ENCODE measurements at places on chromosomes 2 and 18. TPM values are rescaled to one million over a fixed set of nuclear protein-coding genes. Genes with fewer than 3 reads are reported as not detected.

GRCh38 chr2:24852431-24853020 is 59.3 kb downstream of the CENPO start:
- H3K27ac ChIP-seq: no peak overlapping the region
- H3K36me3 ChIP-seq: no peaks in the 10 kb centered on the region
- H3K4me1 ChIP-seq: no peaks in the 10 kb centered on the region
- H3K4me3 ChIP-seq: no peak overlapping the region
- H3K27me3 ChIP-seq: no peaks in the 10 kb centered on the region

Gene ACOXL
- 0.52 TPM for total RNA-seq

- no peaks in the 10 kb centered on the region for H3K36me3 ChIP-seq
- H3K27ac ChIP-seq: no peak overlapping the region
- no peak overlapping the region for H3K4me3 ChIP-seq
- no peak for DNase-seq
Observed at GRCh38 chr2:63631501-63631900, 42.7 kb downstream of the MDH1 start.

Gene ZNF2
- total RNA-seq: 2.3 TPM

- H3K27me3 ChIP-seq: no peaks in the 10 kb centered on the region
- H3K27ac ChIP-seq: no peak overlapping the region
- H3K36me3 ChIP-seq: peaks cover 9% of the 10 kb centered on the region
- H3K4me1 ChIP-seq: no peaks in the 10 kb centered on the region
- H3K4me3 ChIP-seq: no peak overlapping the region
- no peak for DNase-seq
Observed at GRCh38 chr2:20288642-20289340, 61.9 kb downstream of the PUM2 start.

Gene ERBB4
- total RNA-seq: 4.4 TPM

- H3K27me3 ChIP-seq: no peaks in the 10 kb centered on the region
- H3K4me3 ChIP-seq: no peak overlapping the region
- H3K4me1 ChIP-seq: peaks cover 6% of the 10 kb centered on the region
- no peak for DNase-seq
- H3K27ac ChIP-seq: no peak overlapping the region
- no peaks in the 10 kb centered on the region for H3K36me3 ChIP-seq
Observed at GRCh38 chr2:65350651-65351056, 81.7 kb downstream of the SPRED2 start.

DNA sequence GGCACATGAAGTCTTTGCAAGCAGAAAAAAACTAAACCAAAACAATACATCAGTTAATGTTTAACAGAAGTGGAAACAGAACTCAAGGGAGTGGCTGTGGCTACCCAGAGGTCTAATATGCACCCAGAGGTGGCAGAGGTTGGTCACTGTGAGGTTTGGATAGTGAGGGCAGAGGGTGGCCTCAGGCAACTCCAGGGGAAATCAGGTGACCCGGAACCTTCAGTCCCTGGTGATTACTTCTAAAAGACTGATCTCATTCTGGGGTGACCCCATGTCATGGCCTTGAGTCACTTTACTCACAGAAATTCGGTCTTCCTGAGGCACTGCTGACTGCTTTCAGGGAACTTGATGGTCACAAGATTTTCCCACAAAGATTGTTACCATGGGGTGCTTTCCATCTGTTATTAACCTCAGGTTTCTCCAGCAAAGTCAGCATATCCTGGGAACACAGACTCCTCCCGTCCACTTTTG is 99.4 kb downstream of the TMEM17 start:
- H3K4me1 ChIP-seq: peaks cover 11% of the 10 kb centered on the region
- no peaks in the 10 kb centered on the region for H3K27me3 ChIP-seq
- no peak overlapping the region for H3K4me3 ChIP-seq
- no peak for DNase-seq

GRCh38 chr2:136059036-136059472 is 58.9 kb downstream of the CXCR4 start:
- no peak overlapping the region for H3K4me3 ChIP-seq
- no peaks in the 10 kb centered on the region for H3K4me1 ChIP-seq
- no peaks in the 10 kb centered on the region for H3K27me3 ChIP-seq
- DNase-seq: no peak

DNA sequence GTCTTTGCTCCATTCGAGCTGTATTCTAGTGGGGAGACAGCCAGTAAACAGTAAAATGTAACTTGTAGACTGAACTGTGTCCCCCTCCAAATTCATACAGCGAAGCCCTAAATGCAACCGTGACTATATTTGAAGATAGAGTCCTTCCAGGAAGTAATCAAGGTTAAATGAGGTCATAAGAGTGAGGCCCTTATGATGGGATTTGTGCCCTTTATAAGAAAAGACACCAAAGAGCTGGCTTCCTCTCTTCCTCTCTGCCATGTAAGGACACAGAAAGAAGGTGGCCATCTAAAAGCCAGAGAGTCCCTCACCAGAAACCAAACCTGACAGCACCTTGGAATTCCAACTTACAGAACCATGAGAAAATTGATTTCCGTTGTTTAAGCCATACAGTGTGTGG is 31.4 kb downstream of the GPR75 start:
- no peak overlapping the region for H3K4me3 ChIP-seq
- H3K36me3 ChIP-seq: no peaks in the 10 kb centered on the region
- H3K27ac ChIP-seq: no peak overlapping the region
- no peak for DNase-seq
- H3K4me1 ChIP-seq: peaks cover 14% of the 10 kb centered on the region
- H3K27me3 ChIP-seq: no peaks in the 10 kb centered on the region

- H3K4me3 ChIP-seq: no peak overlapping the region
- H3K36me3 ChIP-seq: no peaks in the 10 kb centered on the region
- H3K27me3 ChIP-seq: no peaks in the 10 kb centered on the region
- no peak for DNase-seq
- H3K27ac ChIP-seq: no peak overlapping the region
Observed at GRCh38 chr18:39491408-39491807, 1925.8 kb upstream of the CELF4 start.

Gene CRYGB
- not detected for total RNA-seq

Gene AKAIN1
- 3.1 TPM for total RNA-seq

- no peak overlapping the region for H3K27ac ChIP-seq
- no peaks in the 10 kb centered on the region for H3K36me3 ChIP-seq
- no peak for DNase-seq
- no peaks in the 10 kb centered on the region for H3K4me1 ChIP-seq
Observed at GRCh38 chr2:44649381-44649780, 287.6 kb downstream of the CAMKMT start.

GRCh38 chr2:65727381-65727780 is 295.0 kb upstream of the SPRED2 start:
- DNase-seq: no peak
- peaks cover 8% of the 10 kb centered on the region for H3K4me1 ChIP-seq
- H3K36me3 ChIP-seq: no peaks in the 10 kb centered on the region

GRCh38 chr2:237260686-237261085 is 153.3 kb downstream of the COL6A3 start:
- H3K36me3 ChIP-seq: no peaks in the 10 kb centered on the region
- no peaks in the 10 kb centered on the region for H3K27me3 ChIP-seq
- H3K4me1 ChIP-seq: no peaks in the 10 kb centered on the region

GRCh38 chr2:136171223-136171622 is 53.3 kb upstream of the CXCR4 start:
- no peaks in the 10 kb centered on the region for H3K4me1 ChIP-seq
- H3K27ac ChIP-seq: no peak overlapping the region
- no peaks in the 10 kb centered on the region for H3K36me3 ChIP-seq
- no peak for DNase-seq

Data from body of pancreas (tissue), 4 donors.